Activated CD4-positive, alpha-beta T cell treated with anti-CD3 and anti-CD28 coated beads for 48 hours (primary cell): ENCODE measurements at places on chromosomes 3 and 15.

- DNase-seq: no peak
Measured at GRCh38 chr15:75584121-75584520, 5.0 kb upstream of the PTPN9 start.

DNA sequence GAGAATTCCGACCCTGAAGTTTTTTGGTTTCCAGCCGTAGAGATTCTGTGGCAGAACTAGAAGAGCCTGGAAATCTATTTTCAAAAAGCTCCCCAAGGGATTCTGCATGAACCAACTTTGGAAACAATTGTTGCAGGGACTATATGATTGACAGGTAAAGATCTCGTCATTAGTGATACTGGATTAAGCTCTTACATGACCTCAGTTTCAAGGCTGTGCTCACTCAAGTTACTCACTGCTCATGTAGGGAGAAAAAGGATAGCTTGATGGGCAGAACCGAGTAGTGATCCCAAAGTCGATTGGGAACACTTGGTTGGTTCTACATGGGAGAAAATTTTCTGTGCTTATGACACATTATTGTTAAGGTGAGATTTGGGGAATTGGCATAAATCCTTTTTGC, 142.3 kb upstream of the RASGRP1 start:
- DNase-seq: no peak

DNA sequence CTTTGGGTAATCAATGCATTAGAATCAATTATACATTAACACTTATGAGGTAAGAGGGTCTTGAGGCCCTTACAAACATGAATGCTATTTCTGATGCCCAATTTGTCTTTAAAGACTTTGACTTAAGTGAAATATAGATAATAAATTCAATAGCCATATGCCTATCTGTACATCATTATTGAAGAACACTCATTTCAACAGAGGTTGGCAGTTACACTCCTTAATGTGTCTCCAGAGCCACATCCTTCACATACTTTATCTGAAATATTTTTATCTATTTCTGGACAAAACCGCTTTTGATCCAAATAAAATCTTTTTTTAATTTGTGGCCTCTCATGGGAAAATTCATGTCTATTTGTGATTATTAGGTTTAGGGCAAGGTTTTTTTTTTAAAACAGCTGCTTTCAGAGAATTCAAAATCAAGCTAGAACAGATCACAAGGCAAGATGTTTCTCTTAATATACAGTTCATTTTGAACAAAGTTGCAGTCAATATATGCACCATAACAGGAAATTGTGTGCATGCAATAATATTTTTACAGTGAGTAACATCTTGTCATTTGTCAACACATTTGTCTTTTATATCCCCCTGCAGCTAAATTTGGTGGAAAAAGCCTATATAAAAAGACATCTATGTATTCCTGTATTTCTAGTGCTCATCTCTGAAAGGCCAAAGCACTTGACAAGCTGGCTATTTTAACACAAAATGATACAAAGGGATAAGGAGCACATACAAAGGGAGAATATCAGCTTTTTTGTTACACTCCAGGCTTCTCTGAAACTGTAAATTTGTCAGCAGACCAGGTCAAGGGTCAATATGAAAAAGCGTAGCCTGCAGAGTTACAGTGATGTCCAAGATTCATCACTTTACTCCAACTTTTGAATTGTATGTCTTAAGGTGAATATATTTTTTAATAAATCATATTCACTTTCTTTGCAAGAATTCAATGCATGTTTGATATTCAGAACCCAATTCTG, 146.2 kb upstream of the DPH6 start:
- DNase-seq: no peak

DNA sequence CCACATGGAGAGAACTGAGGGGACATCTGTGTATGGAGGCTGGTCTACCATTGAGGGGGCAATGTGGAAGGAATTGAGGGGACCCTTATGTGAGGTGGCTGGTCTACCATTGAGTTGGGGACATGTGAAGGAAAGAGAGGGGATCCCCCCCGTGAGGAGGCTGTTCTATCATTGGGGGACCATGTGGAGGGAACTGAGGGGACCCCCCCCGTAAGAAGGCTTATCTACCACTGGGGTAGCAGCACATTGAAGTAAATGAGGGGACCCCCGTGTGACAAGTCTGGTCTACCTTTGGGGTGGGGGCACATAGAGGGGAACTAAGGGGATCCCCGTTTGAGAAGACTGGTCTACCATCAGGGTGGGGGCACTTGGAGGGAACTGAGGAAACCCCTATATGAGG, 158.0 kb downstream of the FBLN2 start:
- DNase-seq: no peak

GRCh38 chr15:64535460-64536243, 75.3 kb downstream of the ZNF609 start:
- no peak for DNase-seq

DNA sequence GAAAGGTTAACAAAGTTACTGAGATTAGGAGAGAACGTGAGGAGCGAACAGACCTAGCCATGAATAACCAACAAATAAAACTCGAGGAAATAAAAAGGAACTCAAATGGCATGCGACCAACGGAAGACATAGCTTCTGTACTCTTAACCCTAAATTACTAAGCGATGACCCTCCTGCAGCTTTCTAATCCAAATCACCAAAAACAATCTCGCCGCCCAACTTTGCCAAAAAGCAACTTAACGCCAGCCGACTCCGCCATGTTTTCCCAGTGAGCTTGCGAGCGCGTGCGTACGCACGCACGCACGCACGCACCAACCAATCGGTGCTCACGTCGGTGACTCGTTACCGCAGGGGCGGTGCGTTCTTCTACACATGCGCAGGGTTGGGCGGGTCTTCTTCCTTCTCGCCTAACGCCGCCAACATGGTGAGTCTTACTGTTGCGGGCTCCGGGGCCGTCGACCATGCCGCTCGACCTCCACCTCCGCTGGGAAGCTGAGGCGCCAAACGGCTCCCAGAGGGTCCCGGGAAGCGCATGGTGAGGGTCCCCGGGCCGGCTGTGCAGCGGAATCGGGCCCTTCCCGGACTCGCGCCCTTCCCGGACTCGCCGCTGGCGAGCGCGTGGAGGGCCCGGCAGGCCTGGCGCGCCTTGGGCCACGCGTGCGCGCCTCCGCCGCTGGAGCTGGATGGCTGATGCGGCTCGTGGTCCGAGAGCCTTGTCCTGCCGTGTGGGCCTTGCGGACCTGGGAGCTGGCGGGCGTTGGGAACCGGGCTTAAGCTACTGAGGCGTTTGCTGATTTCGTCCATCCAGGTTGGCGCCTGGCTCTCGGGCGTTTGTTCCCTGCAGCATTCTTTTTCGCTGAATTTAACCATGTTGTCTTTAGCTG, at the start of gene RPL14:
Gene RPL14 (plus strand): TSS at position 400 of the 884 bp plus-strand sequence. CDS start 133 bp downstream, at position 533.
- DNase-seq: peak; percentile 97

DNA sequence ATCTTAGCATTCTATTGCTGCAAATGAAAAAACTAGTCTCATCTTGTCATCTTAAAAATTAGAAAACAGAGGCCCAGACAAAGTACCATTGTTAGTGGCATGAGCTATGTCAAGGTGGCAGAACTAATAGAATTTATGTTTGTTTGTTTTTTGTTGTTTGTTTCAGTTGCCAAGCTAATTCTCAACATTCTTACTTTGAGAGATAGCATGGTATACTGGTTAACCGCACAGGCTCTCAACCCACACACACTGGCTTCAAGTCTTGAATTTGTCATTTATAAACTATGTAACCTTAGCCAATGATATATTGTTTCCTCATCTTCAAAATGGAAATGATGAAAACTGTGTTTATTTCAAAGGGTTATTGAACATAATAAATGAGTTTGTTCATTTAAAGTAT, 367.6 kb upstream of the PLSCR5 start:
- no peak for DNase-seq

DNA sequence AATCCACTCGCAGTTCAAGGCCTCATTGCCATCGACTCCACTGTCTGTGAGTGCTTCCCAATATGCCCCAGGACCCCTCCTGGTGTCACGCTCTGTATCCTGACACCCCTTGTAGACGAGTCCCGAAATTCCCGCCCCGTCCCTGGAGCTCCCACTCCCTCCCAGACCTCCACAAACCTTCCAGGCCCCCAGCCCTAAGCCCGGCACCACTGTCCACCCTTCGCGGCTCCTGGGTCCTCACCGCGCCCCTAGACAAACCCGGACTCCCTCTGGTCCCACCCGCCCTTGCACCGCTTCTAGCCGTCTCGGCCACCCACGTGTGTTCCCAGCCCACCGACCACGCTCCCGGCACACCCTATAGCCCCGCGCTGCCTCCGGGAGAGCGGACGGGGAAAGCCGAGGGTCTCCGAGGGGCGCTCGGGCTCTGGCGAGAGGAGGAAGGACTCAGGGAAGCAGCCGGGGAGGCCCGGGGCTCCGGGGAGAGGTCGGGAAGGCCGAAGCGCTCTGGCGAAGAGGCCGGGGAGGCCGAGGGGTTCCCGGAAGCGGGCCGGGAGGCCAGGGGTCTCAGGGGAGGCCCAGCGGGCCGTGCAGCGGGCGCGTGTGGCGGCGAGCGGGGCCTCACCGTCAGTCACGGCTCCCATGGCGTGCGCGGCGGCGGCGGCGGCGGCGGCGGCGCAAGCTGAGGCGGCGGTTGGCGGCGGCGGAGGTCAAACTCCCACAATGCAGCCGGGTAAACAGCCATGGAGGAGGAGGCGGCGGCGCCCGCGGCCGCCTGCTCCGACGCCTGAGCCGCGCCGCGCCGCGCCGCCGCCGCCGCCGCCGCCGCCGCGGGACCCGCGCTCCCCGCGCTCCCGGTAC, at the start of the genes ATXN7 and THOC7:
Gene ATXN7 (plus strand): TSS at position 718 of the 858 bp plus-strand sequence. CDS start 48,732 bp downstream, outside the sequence.
Gene THOC7 (minus strand): TSS at position 656 of the 858 bp plus-strand sequence. CDS start 15 bp downstream, at position 641.
- DNase-seq: peak; percentile 76

GRCh38 chr15:78855746-78856145, 16.9 kb upstream of the MORF4L1 start:
- DNase-seq: no peak

- DNase-seq: no peak
Measured at GRCh38 chr15:51448622-51449399, 107.4 kb downstream of the GLDN start.

DNA sequence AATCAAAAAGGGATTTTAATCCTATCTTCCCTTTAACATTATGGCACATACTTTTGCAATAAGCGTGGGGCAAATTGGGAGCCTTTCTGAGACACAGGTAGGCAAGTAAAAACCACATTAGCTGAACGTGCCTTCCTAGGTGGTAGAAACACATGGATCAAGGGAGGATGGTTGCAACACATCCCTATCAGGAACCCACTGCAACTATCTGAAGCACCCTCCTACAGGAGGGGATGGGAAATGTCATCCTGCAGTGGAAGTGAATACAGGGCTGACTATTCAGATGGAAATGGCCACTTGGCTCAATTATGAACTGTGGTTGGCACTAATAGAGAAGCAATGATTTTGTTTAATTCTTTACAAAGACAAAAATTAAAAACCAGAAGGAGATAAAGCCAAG, 826.3 kb downstream of the FHIT start:
- DNase-seq: no peak

- DNase-seq: no peak
Measured at GRCh38 chr3:42652611-42653302, 740 bp upstream of the ZBTB47 start.

- no peak for DNase-seq
Measured at GRCh38 chr3:127491909-127492308, 98.6 kb downstream of the TPRA1 start.
